ENCODE measurements at places on chromosomes 3 and 15.

GRCh38 chr3:48709051-48709461 is 8.0 kb downstream of the IP6K2 start:
- DNase-seq = no peak

DNA sequence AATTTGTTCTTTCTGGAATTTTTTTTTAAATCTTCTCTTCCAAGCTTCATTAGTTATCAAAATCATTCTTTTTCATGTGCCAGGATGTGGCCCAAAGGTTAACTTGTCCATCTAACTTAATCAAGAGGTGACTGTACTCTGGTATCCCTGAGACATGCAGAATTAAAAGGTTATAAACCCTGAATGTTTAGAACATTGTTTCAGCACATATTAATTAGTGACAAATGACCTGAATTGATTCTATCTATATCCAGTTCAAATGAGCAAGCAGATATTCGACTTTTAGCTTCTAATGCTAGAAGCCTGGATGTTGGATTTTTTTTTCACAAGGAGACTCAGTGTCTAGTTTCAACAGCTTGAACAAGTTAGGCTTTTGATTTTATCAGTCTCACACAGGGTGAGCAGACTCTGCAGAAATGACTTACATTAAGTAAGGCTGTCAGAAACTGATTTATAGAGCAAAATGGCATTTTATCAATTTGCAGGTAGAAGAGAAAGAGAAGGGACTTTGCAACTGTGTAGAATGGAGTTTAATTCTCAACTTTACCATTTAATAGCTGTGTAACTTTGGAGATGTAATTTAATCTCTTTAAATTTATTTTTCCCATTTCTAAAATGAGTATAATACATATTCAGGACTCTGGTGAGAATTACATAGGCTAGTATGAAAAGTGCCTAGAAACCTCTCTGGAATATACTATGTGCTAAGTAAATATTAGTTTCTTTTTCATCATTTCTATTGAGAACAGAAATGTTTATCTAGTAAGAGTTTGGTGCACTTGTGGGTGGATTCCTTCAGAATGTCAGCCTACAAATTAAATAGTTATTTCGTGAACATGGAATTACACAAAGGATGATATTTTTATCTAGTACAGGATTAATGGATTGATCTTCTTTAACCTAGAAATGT is 100.0 kb downstream of the ALCAM start:
- no peak for DNase-seq

- no peak for DNase-seq
Observed at GRCh38 chr15:98734466-98735199, 86.3 kb downstream of the IGF1R start.

DNA sequence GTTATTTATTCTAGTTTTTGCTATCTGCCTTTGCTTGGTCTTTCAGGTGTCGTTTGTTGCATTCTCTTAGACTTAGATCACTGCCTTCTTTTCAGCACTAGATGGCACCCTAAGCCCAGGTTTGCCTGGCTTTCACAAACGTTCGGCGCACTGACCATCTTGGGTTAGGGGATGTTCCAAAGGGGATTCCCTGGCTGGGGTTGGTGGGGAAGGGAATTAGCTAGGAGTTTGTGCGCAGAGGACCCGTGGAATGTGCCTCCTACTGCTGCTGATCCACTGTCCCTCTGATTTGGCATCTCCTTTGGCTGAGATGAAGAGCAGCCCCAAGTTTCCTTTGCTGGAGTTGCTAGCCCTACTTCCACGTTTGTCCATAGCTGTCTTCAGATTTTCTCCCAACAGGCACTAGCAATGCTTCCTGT is 33.9 kb downstream of the PFN2 start:
- DNase-seq = no peak

- DNase-seq = no peak
Observed at GRCh38 chr15:40327457-40327856, 4.0 kb downstream of the INAFM2 start.

DNA sequence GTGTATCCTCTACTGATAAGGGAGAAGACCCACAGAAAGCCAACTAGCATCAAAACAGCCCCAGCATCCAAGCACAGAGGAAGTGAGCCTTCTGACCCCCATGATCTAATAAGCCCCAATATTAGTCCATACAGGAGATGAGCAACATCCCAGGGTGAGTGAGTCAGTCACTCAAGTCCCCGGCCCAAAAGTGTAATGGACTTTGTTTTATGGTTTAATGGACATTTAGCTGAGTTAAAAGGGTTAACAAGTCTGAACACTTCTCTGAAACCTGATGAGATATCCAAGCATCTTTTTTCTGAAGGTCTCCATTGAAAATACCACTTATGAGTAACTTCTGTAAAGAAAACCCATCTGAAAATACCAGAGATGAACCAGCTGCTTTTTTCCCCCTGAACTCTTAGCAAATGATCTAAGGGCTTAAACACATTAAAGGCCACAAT is 115.6 kb downstream of the GREM1 start:
- DNase-seq = no peak

DNA sequence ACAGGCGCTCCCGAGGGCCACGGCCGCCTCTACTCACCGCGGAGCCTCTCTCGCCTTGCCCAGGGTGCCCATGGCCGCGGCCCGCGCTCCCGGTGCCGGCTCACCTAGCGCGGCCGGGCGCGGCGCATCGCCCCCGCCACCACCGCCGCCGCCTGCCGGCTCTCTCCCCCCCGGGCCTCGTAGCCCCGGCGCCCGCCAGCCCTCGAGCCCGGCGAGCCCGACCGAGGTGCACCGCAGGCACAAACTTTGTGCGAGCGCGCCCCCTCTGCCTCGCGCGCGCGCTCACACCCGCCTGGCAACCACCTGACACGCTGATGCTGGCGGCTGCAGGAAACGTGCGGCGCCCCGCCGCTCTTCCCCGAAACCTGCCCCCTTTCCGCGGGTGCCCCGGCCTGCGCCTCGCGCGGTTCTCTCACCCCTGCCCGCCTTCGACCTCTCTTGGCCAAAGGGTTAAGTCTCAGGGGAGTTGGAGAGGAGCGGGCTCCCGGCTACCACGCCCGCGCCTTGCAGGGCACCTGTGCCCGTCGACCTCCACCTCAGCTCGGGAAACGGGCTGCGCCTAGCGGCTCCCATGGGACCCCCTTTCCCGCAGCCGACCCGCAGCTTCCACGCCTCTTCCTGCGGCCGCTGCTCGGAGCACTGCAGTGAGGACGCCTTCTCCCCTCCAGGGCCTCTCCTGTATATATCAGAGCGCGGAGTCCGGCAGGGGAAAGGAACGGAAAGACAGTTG is at the start of gene RASGRP1:
Gene RASGRP1 (minus strand): TSS at position 258 of the 730 bp plus-strand sequence. CDS start 186 bp downstream, at position 72.
- DNase-seq = peak; percentile 22

- DNase-seq = no peak
Observed at GRCh38 chr15:92747047-92747446, 91.5 kb upstream of the FAM174B start.

DNA sequence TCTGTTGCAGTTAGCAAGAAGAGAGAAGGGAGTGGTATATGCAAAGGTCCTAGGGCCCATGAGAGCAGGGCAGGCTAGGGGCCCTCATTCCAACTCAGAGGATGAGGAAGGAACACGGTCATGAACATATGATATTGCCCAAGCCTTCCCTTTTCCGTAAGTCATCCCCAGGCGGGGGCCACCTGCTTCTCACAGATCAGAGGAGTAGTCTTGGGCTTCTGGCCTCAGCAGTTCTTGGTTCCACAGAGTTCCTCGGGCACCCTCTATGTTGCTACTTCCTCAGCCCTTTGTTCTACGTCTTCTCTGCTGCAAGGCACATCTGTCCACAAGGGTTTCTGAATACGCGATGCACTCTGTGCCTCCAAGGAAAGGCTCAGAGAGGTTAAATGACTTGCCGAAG is 25.3 kb downstream of the EPHB3 start:
- DNase-seq = no peak

GRCh38 chr3:181709537-181710279 is 2.0 kb upstream of the SOX2 start:
- no peak for DNase-seq

- no peak for DNase-seq
Observed at GRCh38 chr3:157043771-157044170, 116.2 kb downstream of the CCNL1 start.

DNA sequence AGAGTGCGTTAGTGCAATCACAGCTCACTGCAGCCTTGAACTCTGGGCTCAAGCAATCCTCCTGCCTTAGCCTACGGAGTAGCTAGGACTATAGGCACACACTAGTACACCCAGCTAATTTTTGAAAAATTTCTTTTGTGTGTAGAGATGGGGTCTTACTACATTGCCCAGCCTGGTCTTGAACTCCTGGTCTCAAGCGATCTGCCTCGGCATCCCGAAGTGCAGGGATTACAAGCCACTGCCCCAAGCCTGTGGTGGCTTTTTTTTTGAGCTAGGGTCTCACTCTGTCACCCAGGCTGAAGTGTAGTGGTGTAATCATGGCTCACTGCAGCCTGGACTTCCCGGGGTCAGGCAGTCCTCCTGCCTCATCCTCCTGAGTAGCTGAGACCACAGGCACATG is 17.1 kb downstream of the PCCB start:
- no peak for DNase-seq

- no peak for DNase-seq
Observed at GRCh38 chr3:53806182-53807116, 39.8 kb downstream of the CHDH start.

GRCh38 chr3:187398955-187399354 is 30.8 kb downstream of the RTP4 start:
- no peak for DNase-seq

GRCh38 chr3:109545746-109546145 is 208.4 kb upstream of the DPPA4 start:
- no peak for DNase-seq

DNA sequence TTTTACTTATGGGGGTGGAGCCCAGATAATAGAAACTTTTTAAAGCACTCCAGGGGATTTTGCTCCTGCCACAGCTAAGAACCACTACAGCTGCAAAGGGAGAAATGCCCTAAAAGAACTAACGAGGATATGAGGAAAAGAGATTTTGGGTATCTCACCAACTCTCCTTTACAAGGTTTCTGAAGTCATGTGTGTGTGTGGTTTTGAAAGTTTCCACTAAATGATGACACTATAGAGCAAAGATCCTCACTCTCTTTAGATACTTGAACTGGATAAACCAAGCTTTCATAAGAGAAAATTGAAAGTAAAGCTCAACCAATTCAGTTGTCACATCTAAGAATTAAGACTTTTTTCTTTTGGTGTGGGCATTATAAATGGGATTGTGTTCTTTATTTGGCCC is 455.3 kb upstream of the ALCAM start:
- no peak for DNase-seq
